ENCODE measurements at places on chromosomes 16 and 17.

GRCh38 chr17:61158376-61158775, 241.3 kb upstream of the TBX2 start:
- no peak for DNase-seq

- no peak for DNase-seq
Measured at GRCh38 chr17:42617956-42618431, 8.5 kb downstream of the TUBG1 start.

DNA sequence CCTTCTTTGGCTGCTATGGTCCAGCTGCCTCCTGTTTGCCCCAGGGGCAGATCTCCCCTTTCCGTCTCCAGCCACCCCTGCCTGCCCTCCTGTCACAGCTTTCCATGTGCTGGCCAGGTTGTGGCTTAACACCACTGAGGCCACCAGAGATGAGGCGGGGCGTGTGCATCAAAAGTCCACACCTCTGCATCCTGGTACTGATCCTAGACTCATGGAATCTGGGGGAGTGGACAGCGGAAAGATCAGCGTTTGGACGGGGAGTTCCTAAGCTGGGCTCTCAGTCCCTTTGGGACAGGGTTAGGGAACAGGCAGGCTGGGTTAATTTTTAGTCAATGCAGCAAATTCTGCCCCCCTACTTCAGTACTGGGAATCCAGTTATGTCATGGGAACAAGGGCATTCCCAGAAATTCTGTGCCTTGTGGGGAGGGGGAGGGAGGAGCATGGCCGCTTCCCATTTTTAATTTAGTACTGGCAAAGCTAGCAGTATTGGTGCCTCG, 3.9 kb downstream of the IGFBP4 start:
- no peak for DNase-seq

DNA sequence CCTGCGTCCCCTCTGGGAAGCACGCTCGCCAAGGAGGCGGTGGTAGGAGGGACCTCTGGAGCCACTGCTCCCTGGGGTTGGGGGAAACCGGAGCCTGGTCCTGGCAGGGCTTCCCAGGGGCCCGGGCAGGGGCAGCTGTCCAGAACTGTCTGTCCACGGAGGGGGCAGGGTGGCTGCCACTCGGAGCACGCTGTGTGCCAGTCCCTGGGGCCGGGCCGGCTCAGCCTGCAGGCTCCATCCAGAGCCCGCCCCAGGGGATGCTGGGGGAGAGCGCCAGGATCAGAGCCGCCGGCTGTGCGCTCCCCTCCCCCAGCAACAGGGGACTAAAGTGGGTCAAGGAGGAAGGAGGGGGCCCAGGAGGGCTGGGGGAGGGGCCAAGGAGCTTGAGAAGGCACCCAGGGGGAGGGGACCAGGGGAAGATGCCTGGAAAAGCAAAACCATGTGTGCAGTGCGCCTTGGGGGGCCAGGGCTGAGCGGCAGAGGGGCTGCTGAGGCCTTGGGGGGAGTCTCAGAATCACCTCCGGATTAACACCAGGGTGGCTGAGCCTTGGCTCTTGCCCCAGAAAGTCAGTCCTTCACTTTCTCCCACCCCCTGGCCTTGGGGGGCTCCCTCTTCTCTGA, 21.3 kb downstream of the ZNF423 start:
- DNase-seq, result no peak

GRCh38 chr17:27654654-27655524, 23.9 kb downstream of the LGALS9 start:
- DNase-seq, result peak; percentile 76

GRCh38 chr17:83103200-83103942, 24.0 kb downstream of the METRNL start:
- DNase-seq, result no peak
